ENCODE measurements at places on chromosomes 5 and 9. TPM values are rescaled to one million over a fixed set of nuclear protein-coding genes. Genes with fewer than 3 reads are reported as not detected.

IL9 gene
- polyA plus RNA-seq: not detected

NPR3 gene
- polyA plus RNA-seq: not detected

ZNF354B gene
- 2.0 TPM for polyA plus RNA-seq

PCDHB9 gene
- polyA plus RNA-seq: 0.21 TPM

GPR151 gene
- polyA plus RNA-seq: not detected

TRUB2 gene
- polyA plus RNA-seq: 1.9 TPM

SECISBP2 gene
- polyA plus RNA-seq: 19.9 TPM

CLK4 gene
- 18.2 TPM for polyA plus RNA-seq

C9orf153 gene
- 0.98 TPM for polyA plus RNA-seq

PKN3 gene
- polyA plus RNA-seq: not detected

HMGCS1 gene
- polyA plus RNA-seq: 101 TPM

SPATA31D1 gene
- not detected for polyA plus RNA-seq

OLFM1 gene
- 207 TPM for polyA plus RNA-seq

FCHO2 gene
- 6.9 TPM for polyA plus RNA-seq

CDK9 gene
- 4.6 TPM for polyA plus RNA-seq

GHR gene
- 4.2 TPM for polyA plus RNA-seq

Measured in Purkinje cell (primary cell).